Bone marrow (tissue), 2 donors: ENCODE measurements at places on chromosomes 11 and 22.

GRCh38 chr11:14107050-14107430, 144.5 kb downstream of the SPON1 start:
- no peak for DNase-seq

- DNase-seq, result no peak
These were observed 677.2 kb upstream of the TENM4 start for GRCh38 chr11:80118073-80118472.

- no peak for DNase-seq
These were observed 15.2 kb upstream of the SORL1-AS1 start for GRCh38 chr11:121467965-121468364.

GRCh38 chr11:132030896-132031295, 660.5 kb downstream of the NTM start:
- DNase-seq, result no peak

- no peak for DNase-seq
These were observed 17.8 kb upstream of the NEAT1 start for GRCh38 chr11:65404638-65405339.

DNA sequence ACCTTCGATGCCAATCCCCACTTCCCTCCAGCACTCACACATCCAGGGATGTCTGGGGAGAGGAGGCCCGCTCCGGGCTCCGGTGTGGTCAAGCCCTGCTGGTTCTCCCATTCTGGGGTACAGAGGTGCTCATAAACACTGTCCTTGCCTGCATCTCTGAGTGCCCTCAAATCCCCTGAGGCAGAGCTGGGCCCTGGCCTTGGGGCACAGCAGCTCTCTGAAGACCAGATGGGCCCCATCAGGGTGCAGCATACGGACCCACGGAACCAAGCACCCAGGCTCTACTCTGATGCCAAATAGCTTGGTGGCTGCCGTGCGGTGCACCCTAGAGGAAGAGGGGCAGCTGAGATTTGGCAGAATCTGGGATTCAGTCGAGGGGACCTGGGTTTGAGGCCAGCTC, 35.7 kb upstream of the NNMT start:
- DNase-seq, result no peak

GRCh38 chr22:41470886-41471285, 2.0 kb downstream of the ACO2 start:
- DNase-seq, result no peak

- DNase-seq, result no peak
These were observed 12.3 kb downstream of the MB start for GRCh38 chr22:35604621-35605368.
